ENCODE measurements at places on chromosomes 7 and 10. TPM values are rescaled to one million over a fixed set of nuclear protein-coding genes. Genes with fewer than 3 reads are reported as not detected.

The CYREN gene
- total RNA-seq = 32.1 TPM

DNA sequence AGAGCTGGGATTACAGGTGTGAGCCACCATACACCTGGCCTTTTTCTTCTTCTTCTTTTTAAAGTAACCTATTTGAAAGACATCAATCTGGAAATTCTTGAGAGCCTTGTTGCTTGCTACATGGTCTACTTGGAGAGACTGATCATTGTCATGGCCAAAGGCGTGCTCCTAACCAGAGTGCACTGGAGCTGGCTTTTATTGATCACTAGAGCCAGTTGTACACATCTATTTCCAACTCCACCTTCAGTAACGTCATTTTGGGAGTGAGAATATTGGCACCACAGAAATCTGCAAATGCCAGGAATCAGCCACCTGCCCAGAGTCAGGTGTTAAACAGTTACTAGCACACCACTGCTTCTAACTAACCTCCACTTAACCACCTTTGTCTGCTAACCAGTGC, 735.1 kb downstream of the TYW1 start:
- no peak for DNase-seq

DNA sequence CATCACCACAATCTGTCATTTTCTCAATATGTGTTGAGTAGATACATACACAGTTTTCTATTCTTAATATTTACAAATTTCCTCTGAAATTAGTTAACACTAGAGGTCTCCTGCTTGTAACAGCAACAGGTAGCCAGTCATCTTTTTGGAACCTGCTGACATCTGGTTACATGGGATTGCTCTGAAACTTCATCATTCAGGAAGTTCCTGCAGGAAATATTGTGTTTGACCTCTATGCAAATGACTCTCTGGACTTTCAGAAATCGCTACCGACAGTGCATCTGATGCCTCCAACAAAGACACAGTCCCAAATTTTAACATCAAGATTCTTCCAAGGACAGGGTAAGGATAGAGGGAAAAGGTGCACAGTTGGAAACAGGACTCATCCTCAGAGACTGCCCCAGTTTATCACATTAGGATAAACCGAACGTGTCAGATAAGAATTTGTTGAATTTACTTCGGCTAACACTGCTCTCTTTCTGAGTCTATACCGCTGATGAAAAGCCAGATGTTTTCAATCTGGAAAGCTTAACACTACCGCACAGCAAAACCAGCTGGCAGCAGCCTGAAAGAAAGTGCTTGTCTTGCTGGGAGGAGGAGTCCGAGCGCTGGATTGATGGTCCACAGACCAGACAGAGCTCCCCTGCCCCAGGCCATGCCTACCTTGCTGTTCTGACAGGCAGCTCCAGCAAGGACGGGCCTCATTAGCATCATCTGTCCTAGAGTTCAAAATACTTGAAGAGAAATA, 633.4 kb downstream of the PARD3 start:
- no peak for DNase-seq

DNA sequence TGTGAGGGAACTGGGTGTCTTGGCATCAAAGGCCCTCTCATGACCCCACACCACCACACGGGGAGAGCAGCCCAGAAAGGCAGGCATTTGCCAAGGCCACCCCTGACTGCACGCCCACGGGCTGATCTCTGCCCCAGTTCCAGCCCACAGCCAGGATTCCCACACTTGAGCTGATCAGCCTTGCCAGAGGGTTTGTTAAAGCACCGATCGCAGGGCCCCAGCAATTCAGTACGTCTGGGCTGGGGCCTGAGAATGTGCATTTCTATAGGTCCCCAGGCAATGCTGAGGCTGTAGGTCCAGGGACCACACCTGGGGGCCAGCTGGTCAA, 103.9 kb downstream of the TNS3 start:
- no peak for DNase-seq

The PITRM1 gene
- 56.7 TPM for total RNA-seq

GRCh38 chr10:90982406-90983008, 61.6 kb upstream of the ANKRD1 start:
- DNase-seq = no peak

- DNase-seq = no peak
These were observed 303.9 kb upstream of the NRG3 start for GRCh38 chr10:81570878-81571794.

GRCh38 chr7:151003572-151003971, 12.8 kb downstream of the NOS3 start:
- no peak for DNase-seq

DNA sequence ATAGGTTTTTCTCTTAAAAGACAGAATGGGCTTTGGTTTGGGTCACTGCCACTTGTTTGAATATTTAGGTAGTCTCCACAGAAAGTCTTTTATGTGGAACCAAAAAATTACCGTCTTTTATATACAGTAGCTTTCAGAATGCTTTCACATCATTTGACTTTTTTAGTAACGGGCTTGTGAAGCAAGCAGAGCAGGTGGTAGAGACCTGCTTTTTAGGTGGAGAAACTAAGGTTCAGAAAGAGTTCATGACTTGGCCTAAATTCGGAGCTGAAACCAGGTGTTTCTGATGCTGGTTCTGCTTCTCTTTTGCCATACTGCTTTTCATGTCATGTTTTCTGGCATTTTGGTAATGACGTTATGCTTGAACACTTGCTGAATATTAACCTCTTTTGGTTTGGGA, 36.3 kb downstream of the GARS1 start:
- DNase-seq = no peak

The TMEM209 gene
- 35.7 TPM for total RNA-seq

The KAZALD1 gene
- 0.53 TPM for total RNA-seq

Data from activated CD4-positive, alpha-beta memory T cell treated with anti-CD3 and anti-CD28 coated beads, Interleukin-2, amount 10 ng/mL, durations not matched to agents 7 days and 5 days (primary cell).